Cardiac muscle cell (in vitro differentiated cells and primary cell): ENCODE measurements at places on chromosomes 5 and 9. TPM values are rescaled to one million over a fixed set of nuclear protein-coding genes. Genes with fewer than 3 reads are reported as not detected.
A peak's percentile ranks its signal among the peaks of the same experiment; 100 is the strongest.

- DNase-seq, result peak; percentile 1
Observed at GRCh38 chr9:99485459-99485858, 263.4 kb downstream of the SEC61B start.

DNA sequence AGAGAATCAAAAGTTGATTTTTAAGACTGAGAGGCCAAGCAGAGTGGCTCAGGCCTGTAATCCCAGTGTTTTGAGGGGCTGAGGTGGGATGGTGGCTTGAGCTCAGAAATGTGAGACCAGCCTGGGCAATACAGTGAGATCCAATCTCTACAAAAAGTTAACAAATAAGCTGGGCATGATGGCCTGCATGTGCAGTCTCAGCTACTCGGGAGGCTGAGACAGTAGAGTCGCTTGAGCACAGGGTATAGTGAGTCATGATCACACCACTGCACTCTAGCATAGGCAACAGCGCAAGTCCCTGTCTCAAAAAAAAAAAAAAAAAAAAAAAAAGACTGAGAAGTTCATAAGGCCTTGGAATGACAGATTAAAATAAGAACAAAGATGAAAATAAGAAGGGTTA lies 177.2 kb downstream of the TMEM232 start:
- no peak for DNase-seq

GRCh38 chr9:130040984-130041647 lies 1.9 kb downstream of the FNBP1 start:
- no peak for DNase-seq

GRCh38 chr9:129995409-129996160 lies 47.4 kb downstream of the FNBP1 start:
- peak; percentile 38 for DNase-seq

- no peak for DNase-seq
Observed at GRCh38 chr5:93736284-93736683, 5.1 kb downstream of the POU5F2 start.

RIGI gene
- total RNA-seq, result 3.1 and 3.4 TPM in 2 replicates

DNA sequence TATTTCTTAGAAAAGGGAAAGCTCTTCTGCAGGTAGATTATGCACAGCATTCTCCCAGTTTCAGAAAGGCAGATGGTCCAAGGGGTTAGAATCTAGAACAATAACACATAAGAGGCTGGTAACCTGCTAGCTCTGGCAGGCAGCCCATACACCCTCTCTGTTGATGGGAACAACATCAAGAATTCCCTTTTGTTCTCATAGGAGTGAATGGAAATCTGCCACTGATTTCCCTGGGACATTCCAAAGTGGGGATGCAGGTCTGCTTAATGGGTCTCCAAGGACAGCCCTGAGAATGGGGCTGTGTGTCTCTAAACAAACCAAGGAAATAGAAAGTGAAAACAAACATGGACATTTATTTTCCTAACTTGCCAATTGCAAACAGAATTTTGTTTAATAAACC lies 456.8 kb downstream of the EBF1 start:
- DNase-seq, result no peak

- DNase-seq, result no peak
Observed at GRCh38 chr5:83283761-83284160, 187.8 kb upstream of the VCAN start.

SLC25A2 gene
- total RNA-seq, result 0.42 TPM in 1 of 2 replicates, not detected in the other

DNA sequence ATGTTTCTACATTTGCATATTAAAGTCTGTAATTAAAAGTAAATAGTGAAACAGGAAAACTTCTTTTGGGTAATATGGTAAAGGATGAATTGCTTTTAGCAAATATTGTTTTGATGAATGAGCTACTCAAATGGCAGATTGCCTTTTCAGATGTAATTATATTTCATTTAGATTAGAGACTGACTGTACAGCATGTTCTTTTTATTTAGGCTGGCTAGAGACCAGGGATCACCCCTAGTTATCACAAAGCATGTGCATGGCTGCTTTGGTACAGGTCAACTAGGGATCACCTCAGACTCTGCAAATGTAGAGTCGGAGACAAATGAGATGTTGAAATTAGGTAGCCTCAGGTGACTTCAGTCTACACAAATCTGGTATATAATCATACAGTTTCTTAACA lies 214.9 kb upstream of the SEMA6A start:
- DNase-seq, result no peak

RLN2 gene
- 0.92 TPM in 1 of 2 replicates, not detected in the other for total RNA-seq

GRCh38 chr5:77123057-77123456 lies 36.0 kb upstream of the ZBED3 start:
- no peak for DNase-seq

- peak; percentile 59 for DNase-seq
Observed at GRCh38 chr5:76607353-76607871, 15.8 kb downstream of the F2RL2 start.

DNA sequence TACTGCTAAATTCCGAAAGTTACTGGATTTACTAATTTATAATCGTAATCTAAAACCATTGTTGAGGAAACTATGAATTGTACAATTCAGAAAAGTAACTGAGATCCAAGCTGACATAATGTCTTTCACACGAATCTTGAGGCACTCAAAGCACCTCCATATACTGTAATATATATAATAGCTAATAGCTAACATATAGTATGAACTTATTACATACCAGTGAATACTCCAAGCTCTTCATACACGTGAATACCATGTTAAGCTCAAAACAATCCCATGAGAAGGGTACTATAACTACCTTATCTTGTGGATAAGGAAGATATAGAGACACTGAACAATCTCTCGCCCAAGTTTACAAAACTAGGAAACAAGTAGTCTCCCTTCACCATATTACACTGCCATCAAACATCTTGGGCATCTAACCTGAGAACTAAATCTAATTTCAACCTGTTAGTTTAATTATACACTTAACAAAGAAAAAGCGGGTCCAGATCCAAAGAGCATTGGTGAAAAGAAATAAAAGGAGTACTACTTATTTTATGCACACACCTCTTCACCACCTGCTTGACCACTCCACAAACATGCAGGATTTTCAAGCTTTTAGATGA lies 1.0 kb downstream of the NUDCD2 start:
- DNase-seq, result no peak

GRCh38 chr9:504921-505740 lies 290.5 kb downstream of the DOCK8 start:
- peak; percentile 21 for DNase-seq

GRCh38 chr5:170576602-170577535 lies 73.0 kb downstream of the KCNIP1 start:
- DNase-seq, result no peak

ARHGEF37 gene
- total RNA-seq, result 4.2 and 7.6 TPM in 2 replicates

GNAQ gene
- 28.4 and 32.8 TPM in 2 replicates for total RNA-seq

DNA sequence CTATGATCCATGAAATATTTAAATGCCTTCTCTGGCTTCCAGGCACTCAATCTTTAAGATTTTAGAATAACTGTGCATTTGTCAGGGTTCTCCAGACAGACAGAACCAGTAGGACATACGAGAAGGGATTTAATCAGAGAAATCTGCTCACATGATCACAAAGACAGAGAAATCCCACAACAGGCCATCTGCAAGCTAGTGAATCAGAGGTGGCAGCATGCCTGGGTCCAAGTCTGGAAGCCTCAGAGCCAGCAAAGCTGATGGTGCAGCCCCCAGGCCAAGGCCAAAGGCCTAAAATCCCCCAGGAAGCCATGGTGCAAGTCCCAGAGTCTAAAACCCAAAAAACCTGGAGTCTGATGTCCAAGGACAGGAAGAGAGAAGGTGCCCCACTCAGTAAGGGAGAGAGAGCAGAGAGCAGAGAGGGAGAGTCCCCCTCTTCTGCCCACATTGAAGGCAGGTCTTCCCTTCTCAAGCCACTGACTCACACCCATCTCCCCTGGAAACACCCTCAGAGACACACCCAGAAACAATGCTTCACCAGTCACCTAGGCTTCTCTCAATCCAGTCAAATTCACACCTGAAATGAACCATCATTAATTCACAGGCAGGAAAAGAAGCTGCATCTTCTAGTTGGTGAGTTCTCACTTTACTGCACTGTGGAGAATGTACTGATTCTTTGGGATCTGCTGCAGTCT lies 48.7 kb downstream of the CAMSAP1 start:
- DNase-seq, result no peak

GRCh38 chr9:98332405-98332831 lies 77.0 kb upstream of the TBC1D2 start:
- DNase-seq, result peak; percentile 64

GRCh38 chr9:36263683-36264082 lies 5.4 kb upstream of the GNE start:
- no peak for DNase-seq

- DNase-seq, result no peak
Observed at GRCh38 chr9:114348261-114348905, 18.7 kb downstream of the ORM2 start.

DNA sequence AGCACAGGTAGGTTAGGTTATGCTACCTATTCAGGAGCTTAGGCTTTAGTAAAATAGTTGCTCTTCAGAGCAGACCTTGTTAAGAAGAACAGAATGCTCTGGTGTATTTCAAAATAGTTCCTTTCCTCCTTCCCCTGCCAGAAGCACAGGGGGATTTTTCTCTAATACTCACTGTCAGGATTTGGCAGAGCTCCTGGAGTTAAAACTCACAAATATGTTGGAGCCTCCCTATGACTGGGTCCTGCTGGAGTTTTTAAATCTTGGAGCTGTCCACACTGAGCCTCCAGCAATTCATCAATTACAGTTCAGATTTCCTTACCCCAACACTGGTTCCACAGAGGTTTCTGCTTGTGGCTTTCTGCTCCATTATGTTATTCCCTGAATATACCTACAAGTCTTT lies 1233.8 kb upstream of the WWC1 start:
- DNase-seq, result peak; percentile 80

NR5A1 gene
- 0.12 TPM in 1 of 2 replicates, not detected in the other for total RNA-seq

GOLPH3 gene
- 79.6 and 105 TPM in 2 replicates for total RNA-seq

- no peak for DNase-seq
Observed at GRCh38 chr9:127562841-127563401, 49.2 kb upstream of the STXBP1 start.

DNA sequence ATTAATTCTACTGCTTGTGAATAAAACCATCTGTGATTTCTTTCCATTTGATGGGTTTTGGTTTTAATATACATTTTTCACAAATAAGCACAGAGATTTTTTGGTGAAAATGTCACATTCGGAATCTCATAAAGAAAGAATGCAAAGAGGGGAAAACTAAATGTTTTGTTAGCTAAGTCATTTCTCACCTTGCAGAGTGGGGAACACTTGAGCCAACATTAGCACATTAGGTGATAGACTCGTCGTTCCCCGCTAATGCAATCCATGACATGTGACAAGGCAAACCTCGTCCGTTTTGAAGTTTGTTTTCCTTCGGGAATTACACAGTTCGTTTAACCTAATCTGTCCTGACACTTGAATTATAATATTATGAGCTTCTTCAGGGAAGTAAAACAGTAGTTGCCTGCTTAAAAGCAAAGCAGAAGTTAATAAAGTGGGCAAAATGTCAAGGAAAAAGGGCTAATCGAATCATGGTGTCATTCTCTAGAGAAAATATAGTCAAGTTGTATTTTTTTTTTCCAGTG lies 95.8 kb upstream of the LMX1B start:
- no peak for DNase-seq

DNA sequence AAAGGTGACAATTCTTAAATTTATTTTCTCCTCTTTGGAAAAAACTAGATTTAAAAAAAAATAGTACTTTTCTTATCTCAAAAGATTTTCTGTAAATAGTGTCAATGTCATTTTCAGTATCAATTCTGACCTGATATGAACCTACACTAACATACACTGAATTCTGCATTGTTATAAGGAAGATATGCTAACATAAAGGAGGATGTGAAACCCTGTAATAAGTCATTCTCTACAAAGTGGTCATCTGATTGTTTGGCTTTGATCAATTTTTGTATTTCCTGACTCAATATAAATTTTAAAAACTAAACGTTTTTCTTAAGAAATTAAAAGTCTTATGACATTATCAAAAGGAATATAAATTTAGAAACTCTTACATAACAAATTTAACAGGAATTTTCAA lies 233.6 kb upstream of the EDIL3 start:
- no peak for DNase-seq

ITGA2 gene
- total RNA-seq, result 1.4 and 2.3 TPM in 2 replicates

DNA sequence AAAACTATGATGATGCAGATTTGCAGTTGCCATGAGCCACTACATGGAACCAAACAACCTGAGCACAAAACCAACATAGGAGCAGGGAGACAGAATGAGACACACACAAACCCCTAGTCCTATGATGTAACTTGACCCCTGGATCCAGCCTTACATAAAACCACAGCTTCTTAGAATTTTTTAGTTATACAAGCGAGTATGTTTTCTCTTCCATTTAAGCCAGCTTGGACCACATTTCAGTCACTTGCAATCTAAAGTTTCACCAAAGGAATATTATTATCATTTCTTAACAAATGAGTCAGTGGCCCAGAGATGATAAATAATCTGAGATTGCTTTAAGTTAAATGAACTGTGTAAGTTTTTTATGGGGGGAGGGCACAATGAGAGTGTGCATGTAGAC lies 6.8 kb downstream of the SPOCK1 start:
- DNase-seq, result peak; percentile 56

DNA sequence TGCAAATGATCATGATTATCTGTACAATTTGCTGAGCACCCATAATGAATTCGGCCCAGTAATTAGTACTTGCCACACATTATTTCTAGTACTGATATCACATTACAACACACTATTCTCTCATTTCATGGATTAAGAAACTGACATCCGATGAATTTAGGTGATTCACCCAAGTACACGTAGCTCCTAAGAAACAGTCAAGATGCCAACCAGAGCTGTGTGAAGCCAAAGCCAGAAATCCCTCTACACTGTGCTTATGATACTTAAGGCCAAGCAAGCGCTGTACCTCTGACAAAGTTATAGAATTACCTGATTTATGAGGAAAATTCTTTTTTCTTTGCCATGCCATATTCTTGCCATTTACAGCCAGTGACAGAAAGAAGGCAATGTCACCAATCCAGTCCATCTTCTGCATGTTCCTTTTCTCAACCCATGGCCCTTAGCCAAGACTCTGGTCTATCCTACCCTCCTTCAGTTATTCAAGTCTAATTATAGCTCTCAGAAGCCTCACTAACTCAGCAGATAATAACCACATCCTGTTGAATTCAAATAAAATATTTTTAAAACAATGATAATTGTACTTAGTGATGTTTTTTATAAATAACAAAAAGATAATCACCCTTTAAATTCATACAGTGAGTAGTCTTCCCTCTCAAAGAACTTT lies 74.3 kb upstream of the PTGER4 start:
- no peak for DNase-seq
